CD4-positive, alpha-beta T cell treated with Interleukin-15 for 1 hour (primary cell): ENCODE measurements at places on chromosomes 3 and 15.

DNA sequence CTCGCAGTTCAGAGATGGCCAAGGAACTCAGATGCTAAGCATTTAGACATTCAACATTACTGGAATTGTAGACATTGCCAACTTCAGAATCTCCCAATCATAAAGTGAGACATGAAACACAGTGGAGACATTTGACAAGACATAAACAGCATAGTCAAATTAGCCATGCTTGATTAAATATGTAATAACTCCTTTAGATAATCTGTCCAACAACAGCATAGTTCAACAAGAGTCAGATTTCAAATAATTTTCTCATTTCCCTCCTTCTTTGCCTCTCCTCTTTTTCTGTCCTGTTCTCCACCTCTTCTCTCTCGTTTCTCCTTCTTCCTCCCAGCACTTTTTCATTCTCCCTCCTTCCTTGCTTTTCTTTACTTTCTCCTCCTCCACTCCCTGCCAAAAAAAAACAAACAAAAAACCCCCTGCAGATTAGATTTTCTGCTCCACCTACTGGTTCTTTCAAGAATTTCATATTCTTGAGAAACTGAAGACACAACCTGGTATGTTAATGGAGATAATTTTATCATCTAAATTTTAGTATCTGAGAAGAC, 20.2 kb downstream of the CPOX start:
- DNase-seq = no peak

DNA sequence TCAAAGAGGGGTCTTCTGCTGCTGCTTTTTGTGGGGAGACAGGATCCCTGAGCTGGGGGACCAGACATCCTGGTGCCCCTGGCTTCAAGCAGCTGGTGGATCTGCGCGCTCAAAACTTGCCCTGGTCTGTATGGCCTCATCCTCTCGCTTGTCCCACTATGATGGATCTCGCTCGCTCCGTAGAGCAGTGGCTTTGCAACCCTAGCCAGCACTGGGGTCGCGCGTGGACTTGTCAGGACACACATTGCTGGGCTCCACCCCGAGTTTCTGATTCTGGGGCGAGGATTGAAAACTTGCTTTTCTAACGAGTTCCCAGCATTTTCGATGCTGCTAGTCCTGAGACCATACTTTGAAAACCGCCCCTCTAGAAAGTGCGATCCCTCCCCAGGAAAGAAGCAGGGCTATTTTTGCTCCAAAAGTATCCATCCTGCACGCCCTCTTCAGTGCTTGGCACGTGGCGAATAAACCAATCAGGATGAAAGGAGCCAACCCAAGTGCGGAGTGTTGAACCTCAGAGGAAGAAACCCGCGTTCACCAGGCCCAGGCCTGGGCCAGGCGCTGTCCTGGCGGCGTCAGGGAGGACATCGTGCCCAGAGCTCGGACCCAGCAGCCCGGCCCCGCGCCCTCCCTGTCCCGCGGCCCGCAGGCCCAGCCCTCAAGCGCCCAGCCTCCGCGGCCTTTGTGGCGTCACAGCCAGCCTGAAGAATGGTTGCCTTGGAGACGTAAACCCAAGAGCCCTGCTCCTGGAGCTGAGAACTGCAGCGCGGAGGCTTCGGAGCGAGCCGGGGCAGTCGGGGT, at the start of gene CFAP100:
Gene CFAP100, plus strand, starts transcription at position 731 of the 798 bp plus-strand sequence. CDS start 1,092 bp downstream, outside the sequence.
- no peak for DNase-seq

- no peak for DNase-seq
Observed at GRCh38 chr3:120554812-120555606, 41.1 kb upstream of the NDUFB4 start.

GRCh38 chr15:62365795-62366442, 200.8 kb upstream of the C2CD4B start:
- DNase-seq = no peak

- DNase-seq = no peak
Observed at GRCh38 chr15:39181056-39181747, 399.7 kb upstream of the THBS1 start.

GRCh38 chr3:55608301-55608937, 121.3 kb upstream of the WNT5A start:
- no peak for DNase-seq
